ENCODE measurements at places on chromosomes 7 and 10.

- no peak for DNase-seq
Measured at GRCh38 chr7:136495081-136495480, 373.4 kb upstream of the CHRM2 start.

GRCh38 chr7:17719998-17720397 is 220.3 kb downstream of the SNX13 start:
- DNase-seq = no peak

- DNase-seq = no peak
Measured at GRCh38 chr10:61819208-61819607, 82.3 kb upstream of the ARID5B start.

DNA sequence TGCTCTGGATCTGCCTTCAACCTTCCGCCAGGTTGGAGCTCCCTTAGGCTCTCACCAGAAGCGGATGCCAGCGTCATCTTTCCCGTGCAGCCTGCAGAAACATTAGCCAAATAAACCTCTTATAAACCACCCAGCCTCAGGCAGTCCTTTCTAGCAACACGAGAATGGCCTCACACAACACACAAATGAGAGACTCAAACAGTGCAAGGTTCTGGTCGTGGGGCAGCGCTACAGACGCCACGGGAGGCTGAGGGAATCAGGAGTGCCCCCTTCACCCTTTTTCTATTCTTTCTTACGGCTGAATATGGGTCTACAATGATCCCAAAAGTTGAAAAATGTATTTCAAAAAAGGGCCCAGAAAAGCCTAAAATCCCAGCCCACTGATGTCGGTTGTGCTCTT is 96.4 kb downstream of the FOXL3 start:
- DNase-seq = no peak

GRCh38 chr7:87513735-87514335 is 38.4 kb upstream of the ABCB4 start:
- no peak for DNase-seq

DNA sequence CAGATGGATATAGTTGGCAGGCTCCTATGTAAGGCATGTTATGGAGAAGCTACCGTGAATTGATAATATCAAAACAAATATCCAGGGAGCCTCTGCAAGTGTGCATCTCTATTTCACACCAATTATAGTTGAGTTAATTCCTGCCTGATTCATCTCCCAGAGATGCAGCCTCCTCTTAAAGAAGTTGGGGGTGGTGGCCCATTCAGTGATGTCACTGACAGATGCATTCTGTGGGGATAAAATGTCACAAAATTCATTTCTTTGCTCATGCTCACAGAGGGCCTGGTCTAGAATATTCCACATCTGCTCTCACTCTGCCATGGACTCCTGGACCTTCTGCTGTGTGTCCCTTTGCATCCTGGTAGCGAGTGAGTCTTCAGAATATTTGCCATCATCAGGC is 189.1 kb upstream of the PRSS1 start:
- DNase-seq = no peak

- DNase-seq = no peak
Measured at GRCh38 chr7:112112822-112113255, 93.4 kb downstream of the DOCK4 start.

GRCh38 chr7:4208086-4208485 is 474.0 kb upstream of the FOXK1 start:
- no peak for DNase-seq

DNA sequence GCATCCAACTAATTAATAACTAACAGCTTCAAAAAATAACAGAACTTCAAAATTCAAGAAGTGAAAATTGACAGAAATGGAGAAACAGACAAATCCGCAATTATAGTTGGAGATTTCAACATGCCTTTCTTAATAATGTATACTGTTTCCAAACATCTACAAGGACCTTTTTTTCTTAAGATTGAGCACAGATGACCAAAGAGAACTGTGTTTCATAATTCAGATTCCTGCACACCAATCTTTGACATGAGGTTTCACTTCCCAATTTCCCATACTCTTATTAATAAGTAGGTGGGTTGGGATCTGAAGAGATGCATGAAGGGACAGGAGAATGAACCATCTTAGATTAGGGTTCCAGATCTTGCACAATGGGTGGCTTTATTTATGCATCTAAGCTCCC is 24.9 kb upstream of the GIMAP7 start:
- no peak for DNase-seq

DNA sequence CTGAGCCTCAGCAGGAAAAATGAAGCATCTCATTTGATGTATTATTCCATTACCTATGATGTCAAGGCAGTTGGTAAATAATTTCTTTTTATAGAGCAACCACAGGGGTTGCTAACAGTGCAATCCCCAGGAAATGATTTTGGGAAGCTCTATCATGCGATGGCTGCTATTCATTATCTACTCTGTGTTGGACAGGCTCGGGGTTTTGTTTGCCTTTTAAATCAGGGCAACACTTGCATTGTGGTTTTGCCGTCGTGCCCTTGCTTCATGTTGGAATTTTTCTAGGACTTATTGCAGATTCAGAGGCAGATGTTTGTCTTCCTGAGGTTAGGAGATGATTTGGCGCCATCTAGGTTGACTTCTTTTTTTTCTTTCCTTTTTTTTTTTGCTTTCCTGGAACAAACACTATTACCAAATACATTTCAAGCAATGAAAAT is 128.4 kb downstream of the BICC1 start:
- no peak for DNase-seq

DNA sequence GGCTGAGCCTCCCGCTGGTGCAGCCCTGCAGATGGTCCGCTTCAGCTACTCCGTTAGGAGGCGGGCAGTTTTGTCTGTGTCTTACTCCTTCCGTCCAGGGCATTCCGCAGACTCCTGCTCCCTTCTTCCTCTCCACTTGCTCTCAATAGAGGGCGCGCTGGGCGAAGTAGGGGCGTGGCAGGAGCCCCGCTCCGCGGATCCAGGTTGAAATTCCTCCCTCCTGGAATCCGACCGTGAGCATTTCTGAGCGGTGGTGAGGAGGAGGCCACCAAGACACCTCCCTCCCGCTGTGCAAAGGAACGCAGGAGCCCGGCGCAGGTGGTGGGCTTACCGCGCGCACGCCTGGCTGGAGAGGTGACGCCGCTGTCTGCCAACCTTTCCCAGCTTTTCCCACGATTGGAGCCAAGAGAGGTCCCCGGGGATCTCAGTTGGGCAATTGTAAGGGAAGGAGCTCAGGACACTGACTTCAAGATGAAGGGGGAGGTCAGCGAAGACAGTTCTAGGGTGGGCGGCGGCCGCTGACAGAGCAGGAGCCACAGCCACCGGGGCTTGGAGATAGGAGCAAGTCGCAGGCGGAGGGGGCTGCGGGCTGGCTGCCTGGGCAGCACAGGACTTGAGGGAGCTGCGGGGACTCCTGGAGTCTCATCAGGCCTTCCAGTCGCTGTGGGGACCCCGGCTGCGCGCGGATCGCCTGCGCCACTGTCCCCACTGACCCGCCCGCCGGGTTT is 1011.3 kb downstream of the XPNPEP1 start:
- DNase-seq = no peak

DNA sequence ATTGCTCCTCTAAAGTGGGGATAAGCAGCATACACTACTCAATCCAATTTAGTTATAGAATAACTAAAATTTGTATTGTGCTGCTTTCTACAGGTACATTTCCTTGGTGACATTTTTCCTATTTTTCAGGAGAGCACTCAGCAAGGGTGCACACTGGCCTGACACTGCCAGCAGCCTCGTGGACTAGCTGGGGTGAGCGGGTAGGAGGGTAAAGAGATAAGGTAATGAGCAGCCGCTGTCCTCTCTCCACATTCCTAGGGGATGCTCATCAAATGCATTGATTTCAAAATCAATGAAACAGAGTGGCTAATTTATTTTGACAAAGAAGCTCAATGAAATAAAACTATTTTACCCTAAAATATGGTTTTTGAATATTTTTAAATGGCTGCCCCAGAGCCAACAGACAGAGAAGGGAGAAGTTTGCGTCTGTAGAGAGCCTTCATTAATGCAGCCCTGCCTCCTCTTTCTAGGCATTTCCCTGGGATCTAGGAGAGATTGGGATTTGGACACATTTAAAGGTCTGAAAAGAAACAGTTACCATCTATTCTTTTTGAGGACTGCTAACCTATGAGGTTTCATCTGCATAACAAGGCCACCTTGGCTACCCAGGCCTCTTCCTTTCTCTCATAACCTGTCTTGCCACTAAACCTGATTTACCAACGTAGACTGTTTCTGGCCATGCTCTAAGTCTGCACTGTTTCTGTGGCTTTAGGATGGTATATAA is 561.0 kb downstream of the IPMK start:
- DNase-seq = no peak

DNA sequence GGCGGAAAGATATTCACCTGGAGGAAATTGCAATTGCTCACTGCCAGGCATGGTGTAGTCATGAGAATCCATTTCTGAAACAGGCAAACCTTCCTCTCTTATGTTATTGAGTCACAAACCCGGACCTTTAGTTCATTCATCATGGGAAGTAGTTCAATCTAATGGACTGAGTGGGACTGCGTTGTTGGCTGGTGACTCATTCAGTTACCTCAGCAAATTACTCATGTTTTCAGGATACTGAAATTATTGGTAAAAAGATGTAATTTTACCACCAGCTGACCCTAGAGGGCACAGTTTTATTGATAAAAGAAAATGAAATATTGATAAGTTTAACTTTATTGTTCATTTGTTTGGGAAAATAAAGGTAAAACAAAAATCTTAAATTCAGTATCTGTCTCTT is 1194.4 kb upstream of the SORCS1 start:
- no peak for DNase-seq

- no peak for DNase-seq
Measured at GRCh38 chr7:13639396-13639795, 350.1 kb downstream of the ETV1 start.

- no peak for DNase-seq
Measured at GRCh38 chr7:129785685-129786514, 166.9 kb downstream of the UBE2H start.

DNA sequence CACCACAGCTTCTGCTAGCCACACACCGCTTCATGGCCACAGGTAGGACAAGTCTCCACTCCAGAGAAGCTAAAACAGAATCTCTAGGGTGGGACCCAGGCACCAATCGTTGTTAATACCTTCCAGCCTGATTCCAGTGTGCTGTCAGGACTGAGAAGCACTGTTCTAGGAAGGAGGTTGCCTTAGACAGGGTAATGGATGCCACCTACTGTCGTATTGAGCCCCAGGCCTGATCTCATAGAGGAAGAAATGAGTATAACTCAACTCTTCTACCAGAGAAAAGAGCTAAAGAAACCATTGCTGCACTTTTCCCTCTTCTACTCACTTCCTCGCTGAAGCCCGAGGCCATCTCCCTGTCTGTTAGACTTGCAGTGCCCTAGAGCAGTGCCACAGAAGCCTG is 31.8 kb downstream of the CNNM1 start:
- DNase-seq = no peak

DNA sequence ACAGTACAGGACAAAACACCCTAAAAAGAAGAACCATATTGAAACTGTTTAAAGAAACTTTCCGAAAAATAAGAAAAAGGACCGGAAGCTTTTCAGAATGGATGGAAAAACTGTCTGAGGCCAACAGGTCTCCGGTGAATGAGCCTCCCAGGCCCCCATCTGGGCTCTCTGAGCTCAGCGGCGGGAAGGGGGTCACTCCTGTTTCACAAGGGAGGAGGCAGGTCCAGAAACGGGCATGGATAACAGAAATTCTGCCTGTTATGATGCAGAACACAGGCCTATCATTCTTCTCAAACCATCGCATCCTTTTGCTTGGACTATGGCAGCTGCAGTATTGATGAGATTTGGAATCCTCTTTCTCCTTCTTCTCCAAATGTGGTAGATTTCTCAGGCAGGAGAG is 58.9 kb upstream of the SHH start:
- no peak for DNase-seq

DNA sequence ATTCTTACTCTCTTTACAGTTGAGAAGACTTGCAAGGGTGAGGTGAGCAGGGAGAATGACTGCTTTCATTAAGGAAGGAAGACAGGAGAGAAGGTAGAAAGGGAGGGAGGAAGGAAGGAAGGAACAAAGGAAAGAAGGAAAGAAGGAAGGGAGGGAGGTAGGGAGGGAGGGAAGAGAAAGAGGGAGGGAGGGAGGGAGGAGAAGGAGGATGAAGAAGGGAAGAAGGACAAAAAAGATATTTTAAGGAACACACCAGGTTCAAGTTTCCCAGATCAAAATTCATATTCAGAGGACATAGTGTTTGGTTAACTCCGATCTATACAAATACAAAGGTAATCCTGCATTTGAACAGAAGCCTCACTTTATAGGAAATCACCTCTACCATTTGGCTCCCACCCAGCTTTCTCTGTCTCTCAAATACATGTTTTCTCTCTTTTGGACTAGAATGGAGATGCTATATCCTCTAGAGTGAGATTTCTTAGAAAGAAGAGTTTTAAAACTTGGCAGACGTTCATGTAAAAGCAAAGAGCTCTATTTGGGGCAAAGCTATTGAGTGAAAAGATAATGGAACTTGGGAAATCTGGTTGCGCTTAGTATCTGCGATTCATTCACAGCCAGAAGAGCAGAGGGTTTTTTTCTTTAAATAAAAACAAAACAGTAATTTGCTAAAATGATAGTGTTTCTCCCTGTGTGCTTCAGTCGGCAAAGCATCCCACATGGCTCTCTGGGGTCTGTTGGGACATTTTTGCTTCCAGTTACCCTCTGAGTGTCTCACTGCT is 261.9 kb upstream of the LYZL1 start:
- no peak for DNase-seq

GRCh38 chr7:135753616-135754413 is 5.2 kb upstream of the FAM180A start:
- DNase-seq = no peak

- DNase-seq = no peak
Measured at GRCh38 chr10:11553773-11554381, 57.6 kb downstream of the USP6NL start.

GRCh38 chr10:71561003-71561574 is 158.5 kb downstream of the C10orf105 start:
- no peak for DNase-seq

GRCh38 chr7:22430457-22430856 is 69.5 kb downstream of the STEAP1B start:
- DNase-seq = no peak

DNA sequence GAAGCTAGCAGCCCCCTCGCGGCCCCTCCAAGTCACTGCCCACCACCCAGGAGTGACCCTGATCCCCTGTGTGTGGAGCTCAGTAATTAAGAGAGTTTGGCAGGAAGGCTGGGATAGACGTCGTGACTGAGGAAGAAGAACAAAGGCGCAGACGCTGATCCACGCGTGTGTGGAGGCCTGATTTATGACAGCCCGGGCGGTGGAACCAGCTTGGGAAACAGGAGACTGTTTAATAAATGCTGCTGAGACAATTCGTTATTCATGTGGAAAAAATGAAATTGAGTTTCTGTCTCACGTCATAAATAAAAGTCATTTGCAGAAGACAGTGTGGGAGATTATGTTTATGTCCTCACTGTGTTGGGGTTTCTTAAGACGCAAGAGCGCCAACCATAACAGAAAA is 130.8 kb downstream of the ELFN1 start:
- DNase-seq = no peak

GRCh38 chr10:28171468-28172222 is 131.2 kb downstream of the MPP7 start:
- DNase-seq = no peak

DNA sequence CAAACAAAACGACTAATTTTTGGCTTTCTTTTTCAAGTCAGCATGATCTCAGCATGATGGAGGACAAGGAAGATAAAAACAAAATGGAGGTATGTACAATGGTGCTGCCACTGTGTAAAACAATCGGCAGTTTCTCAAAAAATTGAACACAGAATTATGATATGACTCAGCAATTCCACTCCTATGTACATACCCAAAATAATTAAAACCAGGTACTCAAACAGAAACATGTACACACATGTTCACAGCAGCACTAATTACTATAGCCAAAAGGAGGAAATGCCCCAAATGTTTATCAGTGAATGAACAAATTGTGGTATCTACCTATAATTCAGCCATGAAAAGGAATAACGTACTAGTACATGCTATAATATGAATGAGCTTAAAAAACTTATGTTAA is 29.9 kb downstream of the SNX13 start:
- DNase-seq = no peak

Data from activated T-cell treated with anti-CD3 and anti-CD28 coated beads for 4 hours (primary cell).